ENCODE measurements at places on chromosomes 12 and 14.

DNA sequence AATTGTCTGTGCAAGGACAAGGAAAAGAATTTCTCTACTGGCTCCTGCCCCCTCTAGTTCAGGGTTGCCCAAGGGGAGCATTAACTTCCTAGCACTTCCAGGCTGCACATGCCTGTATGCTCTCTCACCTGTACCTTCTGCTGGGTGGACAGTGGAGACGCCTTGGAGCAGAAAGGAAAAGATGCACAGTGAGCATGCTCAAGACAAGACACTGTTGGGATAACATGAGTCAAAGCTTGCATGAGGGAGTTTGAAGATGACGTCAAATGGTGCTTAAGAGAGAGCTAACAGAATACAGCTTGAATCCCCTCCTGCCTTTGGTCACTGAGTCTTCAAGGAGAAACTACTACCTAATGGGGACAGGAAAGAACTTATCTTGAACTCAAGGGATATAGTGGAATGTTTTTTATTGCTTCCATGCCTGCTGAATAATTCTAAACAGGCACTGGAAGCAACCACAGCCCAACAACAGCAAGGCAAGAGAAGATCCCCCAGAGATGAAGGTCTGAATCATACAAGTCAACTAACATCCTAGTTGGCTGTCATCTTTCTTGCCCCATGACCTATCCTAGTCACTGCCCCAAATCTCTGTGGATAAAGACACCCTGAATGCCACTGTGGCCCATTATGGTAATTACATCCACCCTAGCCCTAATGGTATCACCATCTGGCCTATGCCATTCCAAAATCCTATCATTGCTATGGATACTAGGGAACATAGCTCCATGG, 23.5 kb downstream of the RPS6KA5 start:
- DNase-seq = no peak

GRCh38 chr12:31737763-31738162, 8.9 kb upstream of the AMN1 start:
- DNase-seq = no peak

GRCh38 chr12:52612431-52613383, 5.7 kb downstream of the KRT73 start:
- no peak for DNase-seq

GRCh38 chr14:89166633-89167032, 250.4 kb downstream of the FOXN3 start:
- no peak for DNase-seq

DNA sequence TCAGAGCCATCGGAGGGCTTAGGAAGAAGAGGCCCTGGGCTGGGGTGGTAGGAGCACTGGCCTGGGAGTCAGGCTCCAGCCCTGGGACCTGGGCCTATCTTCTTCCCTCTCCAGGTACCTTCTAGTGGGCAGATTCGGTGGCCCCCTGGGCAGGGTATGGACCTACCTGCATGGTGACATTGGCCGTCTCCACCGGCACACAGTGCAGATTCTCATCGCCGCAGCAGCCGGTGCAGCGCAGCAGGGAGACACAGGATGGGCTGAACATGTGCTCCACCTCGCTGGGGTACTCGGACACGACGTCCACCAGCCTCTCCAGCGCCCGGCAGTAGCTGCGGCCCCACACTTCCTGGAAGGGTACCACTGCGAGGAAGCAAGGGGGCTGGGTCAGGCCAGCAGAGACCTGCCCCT, 6.2 kb downstream of the PGF start:
- DNase-seq = no peak

- no peak for DNase-seq
These were observed 17.9 kb downstream of the WASHC3 start for GRCh38 chr12:102043928-102044327.

DNA sequence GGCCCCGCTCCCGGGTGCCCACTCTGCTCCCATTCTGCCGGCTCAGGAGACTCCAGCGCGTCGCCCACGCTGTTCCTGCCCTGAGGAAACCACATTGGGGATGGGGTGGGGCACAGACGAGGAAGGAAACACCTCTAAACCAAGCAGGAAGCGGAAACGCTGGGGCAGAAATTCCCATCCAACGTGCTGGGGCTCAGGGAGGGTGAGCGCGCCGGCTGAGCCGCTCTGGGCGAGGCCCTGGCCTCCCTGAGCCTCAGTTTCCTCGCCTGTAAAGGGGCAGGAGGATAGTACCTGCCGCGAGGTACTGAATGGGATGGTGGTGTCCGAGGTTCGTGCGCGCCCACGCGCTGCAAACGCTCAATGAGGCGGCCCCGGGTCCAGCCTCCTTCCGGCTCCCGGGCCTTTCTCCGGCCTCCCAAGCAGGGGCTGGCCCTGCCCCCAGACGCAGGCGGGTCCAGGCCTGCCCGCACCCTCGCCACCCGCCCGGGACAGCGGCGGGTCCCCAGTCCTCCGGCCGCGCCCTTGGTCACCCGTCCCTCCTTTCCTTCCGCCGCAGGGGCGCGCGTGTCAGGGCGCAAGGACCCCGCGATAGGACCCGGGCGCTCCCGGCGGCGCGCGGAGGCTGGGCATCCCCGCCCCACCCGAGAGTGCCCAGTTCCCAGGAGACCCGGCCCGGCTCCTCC, 673 bp downstream of the BEGAIN start:
- DNase-seq = no peak

DNA sequence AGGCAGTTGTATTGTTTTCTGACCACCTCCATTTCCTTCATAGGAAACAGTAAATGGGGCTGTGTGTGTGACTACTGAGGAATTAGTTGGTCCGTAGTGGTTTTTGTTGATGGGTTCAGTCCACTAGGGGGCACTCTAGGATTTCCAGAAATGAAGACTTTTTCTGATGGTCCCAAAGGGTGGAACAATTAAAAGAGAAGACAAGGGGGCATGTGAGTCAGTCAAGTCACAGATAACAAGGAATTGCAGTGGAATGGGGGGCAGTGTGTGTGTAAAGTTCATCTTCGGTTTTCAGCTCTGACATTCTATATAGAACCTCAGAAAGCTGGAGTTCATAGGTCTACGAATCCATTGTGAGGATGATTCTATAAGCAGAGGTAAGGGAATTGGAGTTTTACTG, 186.6 kb upstream of the OR4E1 start:
- DNase-seq = no peak

- DNase-seq = peak; percentile 82
These were observed 21.3 kb upstream of the CD27 start for GRCh38 chr12:6423267-6424007.

GRCh38 chr12:59056966-59057365, 136.7 kb upstream of the LRIG3 start:
- DNase-seq = no peak

DNA sequence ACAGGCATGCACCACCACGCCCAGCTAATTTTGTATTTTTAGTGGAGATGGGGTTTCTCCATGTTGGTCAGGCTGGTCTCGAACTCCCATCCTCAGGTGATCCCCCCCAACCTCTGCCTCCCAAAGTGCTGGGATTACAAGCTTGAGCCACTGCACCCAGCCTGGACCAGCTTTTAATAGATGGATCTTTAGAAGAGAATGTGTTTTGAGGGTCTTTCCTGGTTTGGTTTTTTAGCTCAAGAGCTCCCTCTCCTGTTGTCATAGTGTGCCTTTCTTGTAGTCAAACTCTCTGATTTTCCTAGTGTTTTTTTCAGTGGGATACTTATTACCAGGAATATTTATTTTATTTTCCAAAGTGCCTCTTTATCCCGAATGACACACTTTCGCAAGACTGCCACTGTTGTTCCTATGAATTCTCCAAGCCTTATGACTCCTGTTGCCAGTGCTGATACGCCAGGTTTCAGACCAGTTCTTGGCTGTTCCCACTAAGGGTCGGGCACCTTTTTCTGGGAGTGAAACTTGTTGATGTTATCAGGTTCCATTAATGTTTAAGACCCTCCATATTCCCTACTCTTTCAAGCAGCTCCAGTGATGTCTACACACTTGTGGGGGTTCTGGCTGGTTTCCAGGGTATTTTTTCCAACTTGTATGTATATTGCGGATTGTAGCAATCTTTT, 31.5 kb upstream of the LIMA1 start:
- peak; percentile 43 for DNase-seq

- peak; percentile 6 for DNase-seq
These were observed 213.5 kb upstream of the SLC38A2 start for GRCh38 chr12:46585854-46586621.

DNA sequence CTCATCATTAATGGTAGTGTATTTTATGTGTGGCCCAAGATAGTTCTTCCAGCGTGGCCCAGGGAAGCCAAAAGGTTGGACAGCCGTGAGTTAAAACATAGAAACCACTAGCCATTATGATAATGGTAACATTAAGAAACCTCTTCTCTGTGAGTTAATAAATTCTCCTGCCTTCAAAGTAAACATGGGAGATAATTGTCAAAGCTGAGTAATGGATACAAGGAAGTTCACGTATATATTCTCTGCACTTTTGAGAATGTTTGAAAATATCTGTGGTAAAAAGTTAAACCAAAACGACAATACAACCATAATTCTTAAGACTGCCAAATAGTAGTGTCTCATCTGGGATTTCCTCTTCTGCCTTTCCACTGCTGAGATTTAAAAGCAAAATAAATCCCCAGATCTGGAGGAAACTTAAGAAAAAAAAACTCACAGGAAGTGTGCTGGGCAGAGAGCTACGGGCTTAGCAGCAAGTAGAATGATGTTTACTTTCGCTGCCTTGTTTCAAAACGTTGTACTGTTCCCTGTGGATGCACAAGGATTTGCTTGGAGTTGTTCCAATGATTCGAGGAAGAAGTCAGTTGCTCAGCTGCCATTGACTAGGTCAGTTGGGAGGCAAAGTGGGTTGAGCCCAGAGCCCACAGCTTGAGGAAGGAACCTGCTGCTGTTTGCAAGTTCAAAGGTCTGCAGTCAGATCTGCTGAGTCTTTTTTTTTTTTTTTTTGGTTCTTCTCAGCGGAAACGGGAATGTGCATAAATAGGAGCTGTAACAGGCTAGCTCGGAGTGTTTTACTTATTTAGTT, 1.7 kb downstream of the TPCN1 start:
- no peak for DNase-seq

DNA sequence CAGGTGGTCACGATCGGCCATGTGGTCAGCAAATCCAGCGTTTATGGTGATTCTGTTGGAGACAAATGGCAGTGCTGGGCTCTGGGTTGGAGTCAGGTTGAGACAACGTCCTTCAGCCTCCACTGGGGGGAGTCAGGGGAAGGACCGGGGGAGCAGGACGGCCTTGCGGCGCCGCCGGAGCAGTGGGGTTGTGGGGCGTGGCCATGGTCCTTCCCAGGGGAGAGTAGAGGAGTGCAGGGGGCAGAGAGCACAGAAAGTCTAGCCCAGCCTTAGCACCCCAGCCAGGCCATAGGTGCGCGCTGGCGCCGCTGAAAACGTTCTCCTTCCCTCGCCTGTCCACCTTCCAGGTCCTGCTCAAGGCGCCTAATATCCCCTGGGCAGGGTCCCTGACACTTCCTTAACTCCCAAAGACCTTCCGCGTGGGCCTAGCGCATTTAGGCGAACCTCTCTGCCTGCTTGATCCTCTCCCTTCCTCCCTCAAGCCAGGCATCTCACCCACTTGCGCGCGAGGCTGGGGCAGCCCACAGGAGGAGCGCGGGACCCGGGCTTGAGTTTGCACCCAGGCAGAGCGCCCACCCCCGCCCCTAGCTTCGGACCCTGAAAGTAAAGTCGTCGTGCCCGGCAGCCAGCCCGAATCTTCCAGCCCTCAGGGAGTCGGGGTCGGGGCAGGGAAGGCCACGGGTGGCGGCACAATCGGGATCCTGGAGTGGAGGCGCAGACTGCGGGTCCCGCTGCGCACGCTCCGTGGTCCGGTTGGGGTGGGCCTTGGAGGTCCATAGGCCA, 3.1 kb upstream of the KIF26A start:
- DNase-seq = no peak

GRCh38 chr12:96375841-96376604, 24.2 kb downstream of the CDK17 start:
- no peak for DNase-seq

DNA sequence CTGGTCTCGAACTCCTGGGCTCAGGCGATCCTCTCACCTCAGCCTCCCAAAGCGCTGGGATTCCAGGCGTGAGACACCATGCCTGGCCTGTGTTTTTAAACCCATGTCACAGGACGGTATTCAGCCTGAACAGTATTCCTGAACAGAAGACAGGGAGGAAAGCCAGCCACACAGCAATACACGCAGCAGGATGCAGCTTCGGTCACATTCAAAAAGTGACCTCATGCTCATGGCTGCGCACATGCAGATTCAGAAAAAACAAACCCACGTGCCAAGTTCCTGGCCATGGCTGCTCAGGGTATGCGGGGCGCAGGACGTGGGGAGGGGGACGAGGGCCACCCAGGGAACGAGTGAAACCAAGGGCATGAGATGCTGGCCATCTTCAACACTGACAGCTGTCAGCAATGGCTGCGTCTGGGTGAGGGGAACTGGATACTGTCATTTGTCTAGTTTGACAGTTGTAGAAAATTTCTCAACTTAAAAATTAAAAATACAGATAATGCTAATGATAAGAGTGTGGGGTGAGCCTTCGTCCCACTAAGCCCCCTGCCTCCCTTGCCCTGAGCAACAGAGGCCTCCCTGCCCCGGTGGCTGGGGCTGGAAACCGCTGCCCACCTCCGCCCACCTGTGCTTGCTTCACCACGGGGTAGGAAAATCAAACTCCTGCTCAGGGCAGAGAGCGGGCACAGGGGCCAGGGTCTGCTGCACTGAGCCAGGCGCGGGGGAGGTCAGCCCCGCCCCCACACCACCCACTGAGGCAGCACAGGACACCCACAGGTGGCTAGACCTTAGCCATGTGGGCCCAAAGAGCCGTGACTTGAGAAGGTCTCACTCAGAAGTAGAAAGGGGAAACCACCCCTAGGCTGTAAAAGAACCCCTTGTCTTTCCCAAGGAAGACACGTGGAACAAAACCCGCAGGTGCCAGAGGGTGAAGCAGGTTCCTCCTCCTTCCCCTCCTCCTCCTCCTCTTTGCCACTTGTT, 84.2 kb downstream of the SCARB1 start:
- DNase-seq = no peak

- DNase-seq = no peak
These were observed 30.1 kb downstream of the CLEC1A start for GRCh38 chr12:10068644-10069043.

GRCh38 chr14:98173305-98173704, 1098.7 kb downstream of the BCL11B start:
- no peak for DNase-seq

- no peak for DNase-seq
These were observed 19.9 kb downstream of the CCND2 start for GRCh38 chr12:4293299-4293965.

- no peak for DNase-seq
These were observed 206.4 kb downstream of the BCL11B start for GRCh38 chr14:99065551-99065950.

DNA sequence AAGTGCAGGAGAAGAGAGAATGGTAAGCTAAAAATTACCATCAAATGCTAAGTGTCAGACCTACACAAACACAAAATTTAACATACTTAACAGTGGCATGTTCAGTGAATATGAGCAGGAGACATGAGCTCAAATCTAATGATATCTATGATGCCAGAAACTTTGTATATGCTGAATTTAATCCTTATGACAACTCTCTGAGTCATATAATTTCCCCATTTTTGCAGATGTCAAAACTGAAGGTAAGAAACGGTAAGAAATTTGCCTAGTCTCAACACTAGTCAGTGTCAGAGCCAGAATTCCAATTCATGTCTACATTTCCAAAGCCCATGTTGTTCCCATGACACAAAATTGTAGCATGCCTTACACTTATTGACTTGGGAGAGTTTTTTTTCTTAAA, 375.8 kb downstream of the APAF1 start:
- no peak for DNase-seq

GRCh38 chr14:89957791-89958190, 2.1 kb downstream of the TDP1 start:
- DNase-seq = no peak

- no peak for DNase-seq
These were observed 18.6 kb downstream of the JAG2 start for GRCh38 chr14:105150026-105150367.

GRCh38 chr12:56152132-56152755, at the start of gene MYL6B:
TSS of gene MYL6B (plus strand) at chr12:56152587. CDS start at chr12:56153919, 1,332 bp downstream.
- DNase-seq = peak; percentile 87

GRCh38 chr12:59382282-59383078, 213.3 kb upstream of the SLC16A7 start:
- no peak for DNase-seq

All from right renal pelvis (tissue), 4 donors.